Stimulated activated CD8-positive, alpha-beta memory T cell treated with anti-CD3 and anti-CD28 coated beads, Interleukin-7, amount 100 ng/mL, for 1 hour (primary cell): ENCODE measurements at places on chromosomes 3 and 15.

DNA sequence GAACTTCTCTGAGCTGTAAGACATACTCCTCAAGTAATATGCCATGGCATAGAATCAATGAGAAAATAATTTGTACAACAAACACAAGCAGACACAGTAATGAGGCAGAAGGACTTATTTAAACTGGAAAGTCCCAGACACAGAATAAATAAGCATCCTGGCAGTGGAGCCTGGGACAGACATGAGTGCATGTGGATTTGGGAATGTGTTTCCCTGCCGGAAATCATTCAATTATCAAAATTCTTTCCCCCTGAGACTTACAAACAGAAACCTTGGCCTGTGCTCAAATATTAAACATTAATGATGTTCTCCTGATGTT is 520.1 kb downstream of the ROBO1 start:
- DNase-seq, result no peak

GRCh38 chr15:49145651-49146609 is 9.5 kb downstream of the COPS2 start:
- DNase-seq, result no peak

DNA sequence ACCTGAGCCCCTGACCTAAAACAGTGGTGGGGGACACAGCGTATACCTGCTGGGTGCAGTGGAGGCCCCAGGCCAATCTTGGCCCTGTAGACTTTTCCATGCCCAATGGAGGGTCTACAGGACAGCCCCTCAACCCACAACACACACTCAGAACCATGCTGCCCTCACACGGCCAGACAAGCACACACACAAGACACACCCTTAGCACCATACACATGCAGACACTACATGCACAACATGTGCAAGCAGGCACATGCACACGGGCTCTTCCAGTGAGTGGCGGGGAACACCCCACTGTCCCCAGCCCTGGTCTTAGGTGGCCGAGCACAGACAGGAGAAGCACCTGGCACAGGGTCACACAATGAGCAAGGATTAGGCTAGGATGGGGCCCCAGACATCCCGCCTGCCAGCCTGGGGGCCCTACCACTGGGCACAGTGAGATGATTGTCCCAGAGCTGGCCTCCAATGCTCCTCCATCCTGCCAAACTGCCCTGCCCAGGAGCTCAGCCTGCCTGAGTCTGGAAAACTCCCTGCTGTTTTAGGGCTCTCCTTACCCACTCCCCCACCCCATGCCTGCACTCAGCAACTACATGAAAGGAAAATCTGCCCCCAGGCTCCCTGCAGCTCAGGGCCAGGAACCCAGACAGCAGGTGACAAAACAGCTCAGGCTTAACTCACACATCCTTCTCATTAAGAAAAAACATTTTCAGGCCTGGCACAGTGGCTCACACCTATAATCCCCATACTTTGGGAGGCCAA is 15.8 kb downstream of the IQSEC1 start:
- DNase-seq, result no peak

DNA sequence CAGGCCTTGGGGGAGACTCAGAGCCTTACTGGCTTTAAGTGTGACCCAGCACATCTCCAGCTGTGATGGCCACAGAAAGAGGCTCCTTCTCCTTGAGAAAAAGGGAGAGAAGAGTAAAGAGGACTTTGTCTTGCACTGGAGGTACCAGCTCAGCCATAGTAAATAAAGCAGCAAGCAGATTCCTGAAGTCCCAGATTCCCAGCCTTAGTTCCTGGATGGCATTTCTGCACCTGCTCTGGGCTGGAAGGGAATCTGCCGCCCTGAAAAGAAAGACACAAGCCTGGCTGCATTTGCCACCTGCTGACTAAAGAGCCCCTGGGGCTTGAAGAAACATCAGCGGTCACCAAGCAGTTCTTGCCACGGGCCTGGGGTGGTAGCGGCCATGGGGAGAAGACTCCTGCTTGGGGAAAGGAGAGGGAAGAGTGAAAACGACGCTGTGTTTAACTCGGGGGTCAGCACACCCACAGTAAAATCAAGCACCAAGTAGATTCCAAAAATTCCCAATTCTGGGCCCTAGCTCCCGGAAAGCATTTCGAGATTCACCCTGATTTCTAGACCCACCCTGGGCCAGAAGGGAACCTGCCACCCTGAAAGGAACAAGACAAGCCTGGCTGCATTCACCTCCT is 24.2 kb upstream of the TNK2 start:
- DNase-seq, result no peak

DNA sequence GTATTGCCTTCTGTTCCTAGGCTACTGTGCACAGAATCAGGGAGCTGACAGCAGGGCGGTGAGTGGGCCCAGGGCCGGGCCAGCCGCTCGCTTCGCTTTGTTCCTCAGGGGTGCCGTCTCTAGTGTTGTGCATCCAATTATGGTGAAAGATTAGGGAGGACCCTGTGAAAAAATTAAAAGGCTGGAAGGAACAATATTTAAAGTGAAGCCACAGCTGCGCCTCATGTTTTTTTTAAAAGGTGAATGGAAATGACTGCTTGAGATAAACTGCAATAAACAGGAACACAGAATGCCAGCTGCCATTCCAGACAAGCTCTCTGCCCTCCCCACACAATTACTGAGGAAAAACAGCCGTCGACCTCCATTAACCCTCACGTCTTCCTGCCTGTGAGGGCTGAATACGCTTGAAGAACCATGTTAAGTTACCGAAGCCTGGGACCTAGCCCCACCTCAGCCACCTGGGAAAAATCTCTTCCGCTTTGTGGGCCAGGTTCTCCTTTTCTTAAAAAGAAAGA is 132.0 kb upstream of the IL12A start:
- no peak for DNase-seq

- DNase-seq, result no peak
Measured at GRCh38 chr3:194475978-194476377, 10.8 kb downstream of the ATP13A3 start.

DNA sequence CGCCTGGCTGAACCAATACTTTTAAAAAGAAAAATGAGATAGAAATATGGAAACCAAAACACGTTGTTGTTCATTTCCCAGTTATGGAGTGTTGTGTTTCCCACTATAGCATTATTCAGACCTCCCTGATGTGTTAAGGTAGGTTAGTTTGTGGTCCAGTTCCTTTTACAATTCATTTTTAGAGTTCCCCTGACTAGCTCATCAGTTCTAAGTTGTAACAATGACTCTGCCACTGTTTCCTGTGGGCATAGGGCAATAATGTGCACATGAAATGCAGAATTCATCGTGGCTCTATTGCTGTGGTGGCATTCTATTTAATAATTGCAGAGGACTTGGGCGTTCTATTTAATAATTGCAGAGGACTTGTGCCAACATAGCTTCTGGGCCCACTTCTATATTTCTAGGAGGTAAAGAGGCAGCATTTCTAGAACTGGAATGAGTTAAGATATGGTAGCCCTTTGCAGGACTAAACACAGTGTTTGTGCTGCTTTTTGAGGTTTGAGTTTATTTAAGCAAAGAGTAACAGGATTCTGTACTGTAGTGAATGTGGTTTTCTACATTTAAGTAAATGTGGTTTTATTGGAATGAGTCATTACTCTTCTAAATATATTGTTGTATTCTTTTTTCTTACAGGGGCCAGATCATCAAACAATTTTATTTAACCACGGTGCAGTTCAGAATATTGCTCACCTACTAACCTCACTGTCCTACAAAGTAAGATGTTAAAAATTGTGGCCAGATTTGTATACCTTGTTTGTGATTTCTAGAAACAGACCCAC is 47.5 kb downstream of the ARMC8 start:
- DNase-seq, result no peak

GRCh38 chr3:158863247-158863646 is 61.4 kb downstream of the MFSD1 start:
- no peak for DNase-seq

- DNase-seq, result no peak
Measured at GRCh38 chr3:186536883-186537844, 7.0 kb downstream of the CRYGS start.

- no peak for DNase-seq
Measured at GRCh38 chr3:40299721-40300335, 9.7 kb upstream of the EIF1B start.

DNA sequence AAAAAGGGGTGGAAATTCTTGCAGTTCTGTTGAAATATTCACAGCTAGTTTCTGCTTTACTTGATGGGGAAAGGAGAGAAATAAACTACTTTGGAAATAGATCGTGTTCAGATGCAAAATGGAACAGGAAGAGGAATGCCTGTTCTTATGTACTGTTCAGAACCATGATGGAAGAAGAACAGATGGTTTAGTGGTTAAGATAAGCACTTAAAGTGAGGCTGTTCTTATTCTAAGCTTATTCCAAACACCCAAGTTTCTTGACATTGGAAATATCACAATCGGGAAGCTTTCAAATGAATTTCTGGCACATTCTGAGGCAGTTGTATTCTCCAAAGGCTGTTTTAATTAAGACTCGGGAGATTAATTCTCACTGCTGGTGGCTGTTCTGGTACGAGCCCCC is 228.5 kb downstream of the LSAMP start:
- DNase-seq, result no peak

- no peak for DNase-seq
Measured at GRCh38 chr3:52204337-52205073, 6.5 kb downstream of the ALAS1 start.

DNA sequence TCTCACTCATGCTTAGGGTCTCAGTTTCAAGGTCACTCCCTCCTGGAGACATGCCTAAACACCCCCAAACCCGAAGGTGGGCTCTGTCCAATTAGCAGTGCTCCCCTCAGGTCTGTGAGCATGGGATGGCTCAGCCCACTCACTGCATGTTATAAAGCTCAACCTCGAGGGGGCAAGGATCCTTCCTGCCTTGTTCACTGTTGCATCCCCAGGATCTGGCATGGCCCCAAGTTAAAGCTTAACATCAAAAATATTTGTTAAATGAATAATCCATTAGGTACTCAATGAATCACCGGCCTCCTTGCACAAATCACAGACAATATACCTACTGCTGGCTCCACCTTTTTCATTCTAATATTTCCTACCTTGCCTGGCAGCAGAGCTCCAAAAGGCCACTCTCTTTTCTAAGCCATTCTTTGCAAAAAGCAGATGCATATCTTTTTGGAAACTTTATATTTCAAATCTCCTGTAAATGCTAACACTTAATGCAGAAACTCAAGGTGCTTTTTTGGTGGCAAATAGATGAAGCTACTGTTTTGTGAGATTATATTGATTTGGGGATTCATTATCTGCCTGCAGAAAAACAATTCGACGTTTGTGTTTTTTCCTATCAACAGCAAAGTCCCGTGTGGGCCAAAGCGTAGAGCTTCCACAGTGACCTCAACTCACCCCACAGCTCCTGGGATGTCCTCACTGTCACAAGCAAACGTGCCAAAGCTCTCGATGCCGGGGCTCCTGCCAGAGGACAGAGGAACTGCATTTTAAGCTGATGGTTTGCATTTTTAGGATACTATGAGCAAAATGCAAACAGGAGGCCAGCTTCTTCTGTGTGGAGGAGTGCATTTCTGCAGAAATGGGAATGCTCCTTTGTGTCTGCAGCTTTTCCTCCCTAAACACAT is 35.4 kb downstream of the PCOLCE2 start:
- no peak for DNase-seq

DNA sequence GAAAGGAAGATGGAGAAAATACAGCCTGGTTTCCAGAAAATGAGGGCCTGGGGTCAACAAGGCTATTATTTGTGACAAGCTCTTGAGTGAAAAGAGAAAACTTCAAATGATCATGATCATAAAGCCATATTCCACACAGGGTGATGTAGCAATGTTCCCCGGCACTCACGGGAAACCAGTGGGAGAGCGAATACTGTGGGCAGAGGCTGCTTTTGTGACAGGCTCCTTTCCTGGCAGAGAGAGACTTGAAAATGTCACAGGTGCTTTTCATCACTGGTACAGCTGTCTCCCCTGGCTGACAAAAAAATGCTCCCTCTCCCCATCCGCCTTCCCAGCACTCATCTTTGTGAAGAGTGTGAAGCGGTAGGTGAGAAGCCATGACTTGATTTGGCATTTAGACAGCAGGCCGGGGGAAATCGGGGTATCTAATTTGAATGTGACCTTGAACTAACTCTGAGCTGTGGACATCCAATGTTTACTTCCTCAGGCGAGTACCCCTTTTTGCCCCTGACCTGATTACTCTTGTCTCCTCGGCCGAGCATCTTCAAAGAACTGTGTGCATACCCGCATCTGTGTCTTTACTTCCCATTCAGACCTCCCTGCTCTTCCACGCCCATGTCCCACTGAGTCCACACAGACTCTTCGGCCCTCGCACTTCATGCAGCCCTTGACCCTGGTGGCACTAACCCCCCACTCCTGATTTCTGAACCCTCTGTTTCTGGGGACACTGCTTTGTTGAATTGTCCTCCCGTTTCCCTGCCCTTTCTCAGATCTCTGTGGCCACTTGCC is 23.2 kb downstream of the CA12 start:
- no peak for DNase-seq

DNA sequence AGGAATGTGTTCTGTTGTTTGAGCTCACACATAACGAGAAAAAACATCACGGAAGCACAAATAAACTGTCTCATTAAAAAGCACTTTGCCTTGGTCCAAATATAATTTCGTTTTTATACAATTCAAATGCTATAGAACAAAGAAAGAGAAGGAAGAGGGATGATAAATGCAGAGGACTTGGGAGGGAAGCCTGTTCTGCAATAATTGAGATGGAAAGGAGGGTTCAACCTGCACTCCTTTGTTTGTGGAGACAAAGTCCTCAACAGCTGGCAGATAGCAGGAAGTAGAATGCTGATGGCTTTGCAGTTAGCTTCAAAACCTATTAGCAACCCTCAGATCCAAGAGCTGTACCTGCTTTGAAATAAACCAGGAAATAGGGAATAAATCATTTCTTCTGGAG is 1010.8 kb downstream of the FHIT start:
- no peak for DNase-seq

GRCh38 chr15:34160735-34161134 is 49.2 kb downstream of the KATNBL1 start:
- no peak for DNase-seq

- DNase-seq, result no peak
Measured at GRCh38 chr15:66907826-66908743, 157.3 kb upstream of the SMAD3 start.

DNA sequence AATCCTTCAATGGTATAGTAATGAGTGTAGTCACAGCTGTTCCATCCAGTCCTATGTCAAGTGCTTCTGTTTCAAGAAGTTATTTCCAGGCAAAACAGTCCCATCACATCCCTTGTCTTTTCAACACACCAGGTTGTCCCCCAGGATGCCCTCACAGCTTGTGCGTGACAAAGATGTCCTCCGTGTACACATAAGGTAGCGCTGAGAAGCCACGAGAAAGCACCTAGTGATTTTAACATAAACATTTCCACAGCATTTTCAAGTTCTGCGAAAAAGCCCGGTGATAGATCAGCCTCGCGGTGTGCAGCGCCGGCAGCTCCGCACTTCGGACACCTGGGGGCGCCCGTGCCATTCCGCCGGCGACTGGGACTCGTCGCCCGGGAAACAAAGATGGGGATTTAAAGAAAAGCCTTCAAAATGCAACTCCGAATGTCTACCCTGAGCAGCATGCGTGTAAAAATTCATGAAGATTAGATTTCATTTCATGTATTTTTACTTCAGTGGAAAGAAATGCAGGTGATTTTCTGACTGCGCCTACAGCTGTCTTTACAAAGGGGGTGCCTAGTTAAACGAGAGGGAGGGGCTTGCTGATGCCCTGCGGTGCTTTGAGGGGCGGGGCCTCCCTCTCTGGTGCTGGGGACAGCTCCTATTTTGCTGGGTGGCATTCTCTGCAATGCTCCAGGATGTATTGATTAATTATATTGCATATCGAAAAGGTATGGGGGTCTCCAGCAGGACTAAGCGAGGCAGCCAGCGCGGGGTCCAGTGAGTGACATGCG is 49.9 kb downstream of the KY start:
- no peak for DNase-seq
